ENCODE measurements at places on chromosomes 1 and 21.
A peak's percentile ranks its signal among the peaks of the same experiment; 100 is the strongest.

GRCh38 chr1:24555591-24556413 is at the start of gene NCMAP:
TSS of gene NCMAP (plus strand) at chr1:24556087. CDS start at chr1:24595431, 39,344 bp downstream.
- no peak for DNase-seq

DNA sequence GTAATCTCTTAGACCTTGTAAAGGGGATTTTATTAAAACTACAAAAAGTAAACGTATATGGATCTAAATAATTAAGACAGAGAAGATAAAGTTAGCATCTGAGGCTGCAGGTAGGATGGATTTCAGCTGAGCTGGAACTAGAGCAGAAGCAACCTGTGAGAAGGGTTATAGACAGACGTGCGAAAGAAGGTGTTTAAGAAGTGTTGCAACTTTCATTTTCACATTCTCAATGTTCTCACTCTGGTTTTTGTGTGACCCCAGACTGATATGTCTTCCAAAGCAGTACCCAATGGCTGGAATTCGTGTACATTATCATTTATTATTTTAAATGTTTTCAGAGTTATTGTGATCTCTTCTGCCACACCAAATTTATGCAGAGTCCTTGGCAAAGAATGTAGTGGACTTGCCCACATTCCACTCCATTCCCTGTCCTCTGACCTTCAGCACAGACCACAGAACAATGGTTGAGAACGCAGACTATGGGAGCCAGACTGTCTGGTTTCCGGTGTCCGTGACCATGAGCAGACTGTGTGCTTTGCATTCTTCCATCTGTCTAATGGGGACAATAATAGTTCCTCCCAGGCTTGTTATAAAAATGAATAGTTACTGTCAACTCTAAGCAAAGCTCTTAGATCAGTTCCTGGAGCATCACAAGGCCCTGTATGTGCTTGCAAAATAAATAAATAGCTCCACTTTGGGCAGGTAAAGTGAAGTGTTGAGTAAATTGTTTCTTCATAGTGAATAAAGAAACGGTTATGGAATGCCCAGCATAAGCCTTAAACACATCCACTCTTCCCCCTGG is 140.6 kb upstream of the SAMSN1 start:
- no peak for DNase-seq

DNA sequence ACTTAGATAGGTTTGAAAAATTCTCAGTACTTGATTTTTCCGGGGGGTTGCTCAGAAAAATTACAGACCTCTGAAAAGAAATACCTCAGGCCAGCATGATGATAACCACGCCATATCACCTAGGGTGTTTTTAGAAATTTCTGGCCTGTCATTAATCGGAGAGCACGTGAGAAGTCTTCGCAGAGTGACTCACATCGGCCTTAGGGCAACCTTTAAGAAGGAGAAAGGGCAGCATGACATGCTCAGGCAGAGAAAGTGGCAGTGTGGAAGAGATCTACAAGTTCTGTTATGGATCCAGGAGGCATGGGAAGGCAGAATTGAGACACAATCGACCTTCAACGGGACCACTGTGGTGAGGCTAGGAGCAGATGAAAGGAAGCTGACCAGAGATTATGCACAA is 506.3 kb downstream of the LMO4 start:
- DNase-seq: peak; percentile 66

DNA sequence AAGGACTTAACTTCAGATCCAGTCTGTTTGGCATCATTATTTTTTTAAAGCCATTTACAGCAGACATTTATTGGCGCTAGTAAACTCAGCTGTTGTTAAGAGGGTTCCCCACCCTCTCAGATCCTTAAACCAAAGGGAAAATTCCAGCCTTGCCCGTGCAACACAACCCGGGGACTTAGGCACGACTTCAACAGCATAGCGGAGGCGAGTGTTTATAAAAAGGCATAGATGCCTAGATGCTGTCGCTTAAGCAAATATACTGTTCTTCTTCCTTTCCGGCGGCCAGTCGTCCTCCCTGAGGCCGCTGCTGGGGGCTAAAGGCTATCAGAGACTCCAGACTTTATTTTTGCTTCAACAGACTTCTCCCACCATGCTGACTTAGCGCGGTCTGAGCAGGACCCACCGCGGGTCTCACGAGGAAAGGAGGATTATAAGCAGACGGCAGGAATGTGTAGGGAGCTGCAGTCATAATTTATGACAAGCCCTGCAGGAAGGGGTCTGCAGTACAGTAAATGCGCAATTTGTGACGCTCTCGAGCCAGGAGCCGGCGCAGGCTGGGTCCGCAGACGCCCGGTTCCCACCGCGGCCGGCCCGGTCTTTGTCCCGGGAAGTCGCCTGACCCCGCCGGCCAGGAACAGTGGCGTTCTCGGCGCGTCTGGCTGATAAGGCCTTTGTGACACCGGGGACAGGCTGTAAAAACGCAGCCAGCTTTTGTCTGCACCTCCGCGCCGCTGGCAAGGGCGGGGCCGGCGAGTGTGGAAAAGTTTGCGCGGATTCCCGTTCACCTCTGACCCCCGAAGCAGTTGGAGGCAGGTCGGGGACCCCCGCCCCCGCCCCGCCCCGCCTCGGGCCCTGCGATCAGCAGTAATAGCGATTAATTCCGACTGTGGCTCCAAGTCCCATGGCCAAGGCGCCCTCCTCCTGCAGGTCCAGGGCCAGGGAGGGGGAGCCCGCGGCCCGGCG is 61.2 kb upstream of the ARHGEF16 start:
- no peak for DNase-seq

GRCh38 chr1:60223158-60223557 is 149.6 kb upstream of the C1orf87 start:
- DNase-seq: no peak

GRCh38 chr1:47211796-47212269 is 20.2 kb downstream of the TAL1 start:
- no peak for DNase-seq

- DNase-seq: no peak
These were observed 613.1 kb downstream of the USP25 start for GRCh38 chr21:16342932-16343331.

DNA sequence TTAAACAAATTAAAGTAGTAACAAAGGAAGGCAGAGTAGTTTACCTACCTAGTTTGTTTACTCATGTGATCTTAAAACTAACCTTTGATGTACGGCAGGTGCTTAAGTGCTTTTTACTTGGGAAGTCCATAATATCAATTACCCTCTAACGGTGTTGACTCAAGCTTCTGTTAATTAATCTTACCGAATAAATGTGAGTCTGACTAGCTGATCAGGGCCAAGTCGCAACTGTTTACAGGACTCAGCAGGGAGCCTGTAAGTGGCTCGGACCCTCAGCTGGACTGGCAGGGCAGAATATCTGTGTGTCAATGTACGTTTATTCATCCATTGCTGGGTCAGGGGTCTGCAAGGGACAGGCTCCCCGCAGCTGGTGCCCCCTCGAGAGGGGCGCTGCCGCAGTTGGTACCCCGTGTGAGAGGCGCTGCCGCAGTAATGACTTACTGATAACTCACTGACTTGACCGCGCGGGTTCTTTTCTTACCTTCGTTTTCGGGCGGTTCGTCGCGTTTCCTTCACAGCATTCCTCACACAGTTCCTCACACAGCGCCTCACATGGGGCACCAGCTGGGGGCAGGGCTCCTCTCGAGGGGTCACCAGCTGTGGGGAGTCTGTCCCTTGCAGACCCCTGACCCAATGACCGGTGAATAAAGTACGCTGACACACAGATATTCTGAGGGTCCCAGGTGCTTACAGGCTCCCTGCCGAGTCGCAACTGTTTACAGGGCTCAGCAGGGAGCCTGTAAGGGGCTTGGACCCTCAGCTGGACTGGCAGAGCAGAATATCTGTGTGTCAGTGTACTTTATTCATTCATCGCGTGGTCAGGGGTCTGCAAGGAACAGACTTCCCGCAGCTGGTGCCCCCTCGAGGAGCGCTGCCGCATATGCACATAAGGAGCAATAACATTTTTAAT is 3.0 kb downstream of the FMO1 start:
- peak; percentile 68 for DNase-seq

- peak; percentile 45 for DNase-seq
These were observed at the start of gene FAM167B for GRCh38 chr1:32246888-32247273. TSS of gene FAM167B (plus strand) at chr1:32247222. CDS start at chr1:32247422, 200 bp downstream.

DNA sequence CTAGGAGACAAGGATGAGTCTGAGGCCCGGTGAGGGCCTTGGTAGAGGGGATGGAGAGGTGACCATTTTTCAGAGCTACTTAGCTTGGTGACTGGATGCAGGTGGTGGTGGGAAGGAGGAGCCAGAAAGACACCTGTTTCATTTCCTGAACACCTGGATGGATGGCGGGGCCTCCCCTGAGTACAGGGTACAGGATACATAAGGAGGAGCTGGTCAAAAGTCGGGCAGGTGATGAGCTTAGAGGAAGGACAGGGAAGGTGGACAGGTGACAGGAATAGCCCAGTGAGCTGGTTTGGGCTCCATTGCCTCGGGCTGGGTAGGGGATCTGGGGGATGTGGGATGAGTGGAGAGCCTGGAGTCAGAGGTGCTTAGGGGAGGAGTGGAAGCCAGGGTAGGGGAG is 6.3 kb downstream of the FAAH start:
- no peak for DNase-seq

- peak; percentile 46 for DNase-seq
These were observed 7.9 kb downstream of the MYBPHL start for GRCh38 chr1:109298666-109299557.

- no peak for DNase-seq
These were observed 66.6 kb downstream of the SLC37A1 start for GRCh38 chr21:42580076-42580792.

DNA sequence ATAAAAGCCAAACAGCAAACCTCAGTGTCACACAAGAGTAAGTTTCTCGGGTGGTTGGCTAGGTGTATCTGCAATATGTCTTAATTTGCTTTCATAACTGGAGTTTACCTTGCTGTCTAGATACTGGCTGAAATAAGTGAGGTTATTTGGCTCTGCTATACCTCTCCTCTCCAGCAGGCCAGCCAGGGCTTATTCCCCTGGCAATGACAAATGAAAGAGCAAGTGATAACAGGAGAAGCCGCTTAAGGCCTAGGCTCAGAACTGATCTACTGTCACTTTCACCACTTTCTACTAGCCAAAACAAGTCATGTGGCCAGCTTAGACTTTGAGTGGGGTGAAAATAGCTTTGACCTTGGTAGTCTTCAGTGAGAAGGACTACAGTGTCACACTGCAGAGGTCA is 4.8 kb upstream of the RPE65 start:
- DNase-seq: no peak

- DNase-seq: no peak
These were observed 33.6 kb downstream of the LRRN2 start for GRCh38 chr1:204651843-204652421.

DNA sequence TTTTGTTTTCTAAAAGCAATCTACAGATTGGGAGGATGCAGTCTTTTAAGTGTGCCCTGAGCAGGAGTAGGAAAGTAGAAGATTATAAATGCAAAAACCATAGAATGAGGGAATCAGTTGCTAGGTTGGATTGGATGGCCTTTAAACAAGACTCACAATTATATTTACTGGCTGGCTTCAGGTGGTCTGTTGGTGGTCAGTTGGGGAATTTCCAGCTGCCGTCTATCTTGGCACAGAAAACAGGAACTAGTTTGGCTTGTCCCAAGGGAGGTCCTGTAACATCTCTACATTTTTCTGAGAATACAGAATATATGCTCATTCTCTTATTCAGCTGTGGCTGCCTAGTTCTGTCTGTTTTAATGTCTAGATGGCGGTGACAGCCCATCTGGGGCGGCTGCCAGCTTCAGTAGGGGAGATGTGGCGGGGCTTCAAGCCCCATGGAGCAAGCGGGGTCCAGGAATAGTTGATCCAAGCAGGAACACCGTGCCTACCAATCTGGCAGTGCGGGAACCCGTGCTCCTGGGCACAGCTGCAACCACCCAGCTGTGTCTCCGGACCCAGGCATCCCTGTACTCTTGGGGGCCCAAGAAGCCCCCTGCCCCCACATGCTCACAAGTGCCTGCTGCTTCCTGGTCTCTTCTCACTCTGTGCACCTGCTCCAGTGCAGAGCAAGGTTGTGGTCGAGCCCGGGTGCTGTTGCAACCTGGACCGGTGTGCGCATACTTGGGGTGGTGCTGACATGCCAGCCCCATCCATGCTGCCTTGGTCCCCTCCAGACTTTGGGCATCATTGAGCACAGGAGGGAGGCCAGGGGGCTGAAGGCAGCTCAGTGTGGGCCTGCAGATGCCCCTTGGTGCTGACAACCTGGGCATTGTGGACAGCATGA is 1182.6 kb downstream of the AMY1C start:
- no peak for DNase-seq

DNA sequence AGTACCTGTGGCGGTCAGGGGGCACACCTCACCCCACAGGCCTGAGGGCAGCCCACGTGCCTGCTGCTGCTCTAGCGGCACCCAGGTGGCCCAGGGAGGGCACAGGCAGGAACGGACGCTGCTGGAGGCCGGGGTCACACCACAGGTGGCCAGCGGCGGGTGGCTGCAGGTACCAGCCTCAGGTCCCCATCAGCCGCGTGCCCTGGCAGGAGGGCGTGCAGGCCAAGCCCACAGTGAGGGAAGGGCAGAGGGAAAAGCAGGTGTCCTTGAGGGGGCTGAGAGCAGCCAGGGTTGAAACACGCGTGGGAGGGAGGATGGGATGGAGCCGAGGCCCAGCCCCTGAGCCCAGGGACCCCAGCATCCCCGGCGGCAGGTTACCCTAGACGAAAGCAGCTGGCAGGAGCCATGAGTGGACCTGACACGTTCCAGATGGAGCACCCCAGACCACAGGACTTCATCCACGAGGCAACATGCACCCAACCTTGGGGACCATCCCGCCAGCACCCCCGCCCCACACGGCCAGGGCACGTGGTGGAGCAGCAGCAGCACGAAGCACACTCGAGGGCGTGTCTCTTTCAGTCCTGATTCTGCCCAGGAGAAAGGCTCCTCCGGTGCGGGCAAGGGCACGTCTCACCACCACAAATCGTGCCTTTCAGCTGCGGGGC is 3.7 kb downstream of the SLC19A1 start:
- no peak for DNase-seq

DNA sequence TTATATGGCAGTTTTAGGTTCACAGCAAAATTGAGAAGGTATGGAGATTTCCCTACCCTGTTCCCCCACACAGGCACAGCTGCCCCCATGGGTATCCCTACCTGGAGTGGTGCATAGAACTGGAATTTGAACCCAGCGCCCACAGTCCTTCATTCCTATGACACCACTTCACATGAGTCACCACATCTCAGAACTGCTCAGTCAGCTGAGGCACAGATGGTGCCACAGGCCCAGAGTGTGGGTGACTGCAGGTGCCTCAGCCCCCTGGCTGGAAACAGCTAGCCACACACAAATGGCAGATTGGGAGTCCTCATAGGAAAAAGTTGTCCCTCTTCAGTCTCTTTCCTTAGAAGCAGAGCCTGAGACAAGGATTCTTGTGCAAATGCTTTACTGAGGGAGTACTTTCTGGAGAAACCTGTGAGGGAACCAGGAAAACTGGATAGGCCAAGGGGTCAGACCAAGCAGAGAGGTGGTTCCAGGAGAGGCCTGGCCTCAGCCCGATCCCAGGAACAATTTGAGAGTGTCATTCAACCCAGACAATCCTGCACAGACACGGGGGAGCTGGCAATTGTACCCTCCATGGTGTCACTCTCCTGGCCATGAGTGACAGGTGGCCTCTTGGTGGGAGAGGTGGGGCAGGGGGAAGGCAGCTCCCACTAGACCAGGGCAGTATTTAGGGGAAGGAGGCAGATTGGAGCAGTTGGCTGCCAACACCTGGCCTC is 6.9 kb downstream of the PLA2G2D start:
- DNase-seq: no peak

DNA sequence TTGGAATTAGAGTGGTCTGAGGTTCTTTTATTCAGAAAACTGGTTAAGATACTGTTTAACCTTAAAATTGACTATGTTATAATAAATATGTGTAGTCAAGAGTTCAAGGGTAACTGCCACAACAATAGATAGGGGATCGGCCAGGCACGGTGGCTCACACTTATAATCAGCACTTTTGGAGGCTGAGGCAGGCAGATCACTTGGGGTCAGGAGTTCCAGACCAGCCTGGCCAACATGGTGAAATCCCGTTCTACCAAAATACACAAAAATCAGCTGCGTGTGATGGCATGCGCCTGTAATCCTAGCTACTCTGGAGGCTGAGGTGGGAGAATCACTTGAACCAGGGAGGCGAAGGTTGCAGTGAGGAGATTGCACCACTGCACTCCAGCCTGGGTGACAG is 39.5 kb downstream of the PDC start:
- no peak for DNase-seq

All from MCF 10A (cell line).